Daoy (cell line): ENCODE measurements at places on chromosomes 7 and 10. TPM values are rescaled to one million over a fixed set of nuclear protein-coding genes. Genes with fewer than 3 reads are reported as not detected.

- no peak for DNase-seq
These were observed 21.2 kb upstream of the ANLN start for GRCh38 chr7:36368496-36368895.

- DNase-seq, result no peak
These were observed 376.3 kb downstream of the INHBA start for GRCh38 chr7:41326616-41327015.

DNA sequence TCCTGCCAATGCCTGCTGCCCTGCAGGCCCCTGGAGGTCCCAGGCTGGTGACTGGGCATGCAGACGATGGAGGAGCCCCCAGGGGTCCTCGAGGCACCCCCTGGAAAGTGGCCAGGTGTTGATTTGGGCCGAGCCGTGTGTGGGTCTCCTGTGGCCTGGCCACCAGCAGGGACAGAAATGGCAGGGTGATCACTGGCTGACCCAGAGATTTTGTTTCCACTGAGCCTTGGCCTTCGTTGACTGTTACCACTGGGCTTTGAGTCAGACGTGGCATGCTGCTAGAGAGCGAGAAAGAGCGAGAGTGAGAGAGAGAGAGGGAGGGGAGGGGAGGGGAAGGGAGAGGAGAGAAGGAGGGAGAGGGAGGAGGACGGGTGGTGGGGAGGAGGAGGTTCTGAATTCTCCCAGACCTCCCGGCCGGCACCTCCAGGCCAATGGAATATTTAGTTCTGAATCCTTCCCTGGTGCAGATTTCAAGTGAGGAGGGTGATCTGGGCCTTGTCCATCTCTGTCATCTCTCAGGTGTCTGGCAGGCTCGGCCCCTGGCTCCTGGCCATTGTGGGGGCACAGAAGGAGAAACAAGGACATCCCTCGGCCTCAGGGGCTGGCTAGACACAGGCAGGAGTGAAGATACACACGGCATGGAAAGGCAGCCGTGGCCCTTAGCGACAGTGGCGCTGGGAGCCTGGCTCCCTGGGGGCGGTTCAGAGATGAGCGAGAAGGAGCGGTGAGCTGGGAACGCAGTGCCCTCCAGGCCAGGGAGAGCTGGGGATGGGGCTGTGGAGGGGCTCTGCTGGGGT lies 58.2 kb downstream of the GLRX3 start:
- no peak for DNase-seq

DNA sequence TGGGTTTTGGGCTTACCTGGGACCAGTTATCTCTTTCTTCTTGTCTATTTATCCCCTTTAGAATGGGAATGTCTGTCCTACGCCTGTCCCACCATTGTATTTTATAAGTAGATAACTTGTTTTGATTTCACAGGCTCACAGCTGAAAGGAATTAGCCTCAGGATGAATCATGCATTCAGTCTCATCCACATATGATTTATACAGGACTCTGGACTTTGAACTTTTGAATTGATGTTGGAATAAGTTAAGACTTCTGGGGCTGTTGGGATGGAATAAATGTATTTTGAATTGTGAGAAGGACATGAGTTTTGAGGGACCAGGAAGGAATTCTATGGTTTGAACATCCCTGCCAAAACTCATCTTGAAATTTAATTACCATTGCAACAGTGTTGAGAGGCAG lies 112.6 kb downstream of the AMPH start:
- DNase-seq, result no peak

- DNase-seq, result no peak
These were observed 134.7 kb downstream of the ARL5B start for GRCh38 chr10:18793951-18794350.

DNA sequence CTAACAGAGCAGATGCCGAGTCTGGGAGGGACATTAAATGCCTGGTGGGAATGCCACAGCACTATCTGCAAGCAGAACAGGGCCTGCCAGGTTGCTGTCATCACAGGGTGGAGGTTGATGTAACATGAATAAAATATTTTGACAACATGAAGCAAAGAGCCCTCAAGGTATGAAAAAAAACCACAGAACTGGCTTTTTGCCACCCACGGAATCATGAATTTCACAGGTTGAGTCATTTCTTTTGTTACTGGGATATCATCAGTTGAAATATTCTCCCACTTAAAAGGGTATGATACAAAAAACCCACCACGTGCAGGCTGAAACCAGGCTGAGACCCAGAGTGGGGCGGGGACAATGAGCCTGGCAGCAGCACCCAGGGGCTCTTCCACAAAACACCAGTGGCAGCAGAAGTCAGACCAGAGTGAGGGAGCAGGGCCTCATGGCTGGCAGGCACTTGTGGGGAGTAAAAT lies 220.1 kb downstream of the TNS3 start:
- peak; percentile 95 for DNase-seq

DNA sequence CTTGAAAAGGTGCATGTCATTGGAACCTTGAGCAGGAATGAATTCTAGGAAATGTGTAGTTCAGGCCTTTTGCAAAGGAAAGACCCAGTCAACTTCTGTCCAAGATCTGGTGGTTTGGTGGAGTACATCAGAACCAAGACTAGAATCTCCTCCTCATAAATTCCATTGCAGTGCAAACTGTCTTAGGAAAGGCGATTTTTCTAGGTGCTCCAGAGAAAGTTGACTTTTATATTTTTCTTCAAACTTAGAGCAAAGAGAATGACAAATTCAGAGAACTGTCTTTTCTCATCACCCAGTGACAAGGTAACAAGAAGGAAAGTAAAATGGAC lies 50.0 kb downstream of the PRTFDC1 start:
- DNase-seq, result no peak

GRCh38 chr7:107233174-107233573 lies 64.4 kb downstream of the HBP1 start:
- DNase-seq, result peak; percentile 17

DNA sequence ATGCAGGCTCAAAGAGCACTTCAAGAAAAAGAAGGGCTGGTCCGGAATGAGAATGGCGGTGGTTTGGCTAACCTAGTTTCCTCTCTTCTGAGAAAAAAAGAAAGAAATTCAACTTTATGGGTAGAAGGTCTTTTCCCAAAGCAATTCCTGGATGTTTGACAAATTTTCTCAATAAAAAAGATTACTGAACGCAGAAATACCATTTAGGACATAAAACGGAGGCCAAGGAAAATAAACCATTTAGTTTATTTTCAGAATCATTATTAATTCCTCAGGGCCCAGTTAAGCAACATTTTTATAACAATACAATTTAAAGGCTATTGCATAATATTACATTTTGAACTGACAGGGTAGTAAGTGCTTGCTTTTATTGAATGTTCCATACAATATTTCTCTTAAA lies 284.6 kb upstream of the ANKRD30A start:
- no peak for DNase-seq

GRCh38 chr10:106705681-106706100 lies 458.8 kb downstream of the SORCS1 start:
- no peak for DNase-seq

DNA sequence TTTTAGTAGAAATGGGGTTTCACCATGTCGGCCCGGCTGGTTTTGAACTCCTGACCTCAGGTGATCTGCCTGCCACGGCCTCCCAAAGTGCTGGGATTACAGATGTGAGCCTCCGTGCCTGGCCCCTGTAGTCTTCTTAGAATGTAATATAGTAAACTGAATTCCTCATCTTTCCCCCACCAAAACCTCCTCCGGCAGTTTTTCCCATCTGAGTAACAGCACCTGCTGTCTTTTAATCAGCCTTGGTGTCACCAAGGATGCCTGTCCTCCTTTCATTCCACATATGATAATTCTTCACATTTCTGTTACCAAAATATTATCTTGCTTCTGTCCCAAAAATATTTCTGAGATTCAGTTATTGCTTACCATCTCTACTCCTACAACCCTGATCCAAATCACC lies 80.2 kb downstream of the ZEB1 start:
- DNase-seq, result no peak

DNA sequence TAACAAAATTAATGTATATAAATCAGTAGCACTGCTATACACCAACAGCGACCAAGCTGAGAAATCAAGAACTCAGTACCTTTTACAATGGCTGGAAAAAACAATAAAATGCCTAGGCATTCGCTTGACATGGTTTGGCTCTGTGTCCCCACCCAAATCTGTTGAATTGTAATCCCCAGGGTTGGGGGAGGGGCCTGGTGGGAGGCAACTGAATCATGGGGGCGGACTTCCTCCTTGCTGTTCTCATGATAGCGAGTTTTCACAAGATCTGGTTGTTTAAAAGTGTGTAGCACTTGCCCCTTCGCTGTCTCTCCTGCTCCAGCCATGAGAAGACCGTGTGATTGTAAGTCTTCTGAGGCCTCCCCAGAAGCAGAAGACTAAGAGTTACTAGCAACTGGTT lies 8.6 kb downstream of the ZNF786 start:
- DNase-seq, result no peak

PLEKHS1 gene
- not detected in 2 replicates for total RNA-seq

PDE1C gene
- total RNA-seq, result 20.4 and 24.2 TPM in 2 replicates

HPS6 gene
- total RNA-seq, result 16.0 and 19.7 TPM in 2 replicates

C10orf71 gene
- total RNA-seq, result not detected in 2 replicates
